ENCODE measurements at places on chromosomes 12 and 14.

GRCh38 chr14:104226421-104227383, 88.3 kb downstream of the KIF26A start:
- DNase-seq = no peak

DNA sequence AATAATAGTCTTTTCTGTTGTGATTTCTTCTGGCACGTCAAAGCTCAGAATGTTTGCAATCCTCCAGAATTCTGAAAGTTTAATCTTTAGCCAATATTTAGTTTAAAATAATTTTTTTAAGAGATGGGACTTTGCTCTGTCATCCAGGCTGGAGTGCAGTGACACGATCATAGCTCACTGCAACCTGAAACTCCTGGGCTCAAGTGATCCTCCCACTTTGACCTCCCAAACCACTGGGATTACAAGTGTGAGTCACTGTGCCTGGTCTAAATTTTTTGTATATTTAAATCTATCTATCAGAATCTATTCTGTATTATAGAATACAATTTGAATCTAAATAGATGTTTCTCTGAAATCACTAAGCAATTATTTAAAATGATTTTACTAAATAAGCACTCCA, 572.7 kb downstream of the VRK1 start:
- no peak for DNase-seq

GRCh38 chr12:31959701-31960391, 631 bp downstream of the RESF1 start:
- DNase-seq = peak; percentile 78

- DNase-seq = peak; percentile 10
Measured at GRCh38 chr12:117854339-117855012, 114.3 kb downstream of the KSR2 start.

GRCh38 chr14:100120522-100121269, 38.7 kb downstream of the DEGS2 start:
- DNase-seq = no peak

- DNase-seq = peak; percentile 75
Measured at GRCh38 chr12:96061864-96062453, 26.6 kb upstream of the LTA4H start.

- no peak for DNase-seq
Measured at GRCh38 chr12:94178882-94179281, 30.5 kb downstream of the PLXNC1 start.

- DNase-seq = no peak
Measured at GRCh38 chr12:131092901-131093603, 139.3 kb downstream of the ADGRD1 start.

GRCh38 chr14:98633380-98633779, 638.6 kb downstream of the BCL11B start:
- DNase-seq = no peak

DNA sequence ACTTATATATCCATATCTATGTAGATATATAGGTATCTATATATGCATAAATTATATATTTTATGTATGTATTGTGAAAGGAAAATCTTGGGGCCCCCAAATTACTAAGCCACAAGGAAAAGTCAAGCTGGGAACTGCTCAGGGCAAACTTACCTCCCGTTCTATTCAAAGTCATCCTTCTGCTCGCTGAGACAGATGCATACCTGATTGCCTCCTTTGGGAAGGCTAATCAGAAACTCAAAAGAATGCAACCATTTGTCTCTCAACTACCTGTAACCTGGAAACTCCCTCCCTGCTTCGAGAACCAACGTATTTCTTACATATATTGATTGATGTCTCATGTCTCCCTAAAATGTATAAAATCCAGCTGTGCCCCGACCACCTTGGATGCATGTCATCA, 58.8 kb upstream of the C14orf132 start:
- DNase-seq = no peak

DNA sequence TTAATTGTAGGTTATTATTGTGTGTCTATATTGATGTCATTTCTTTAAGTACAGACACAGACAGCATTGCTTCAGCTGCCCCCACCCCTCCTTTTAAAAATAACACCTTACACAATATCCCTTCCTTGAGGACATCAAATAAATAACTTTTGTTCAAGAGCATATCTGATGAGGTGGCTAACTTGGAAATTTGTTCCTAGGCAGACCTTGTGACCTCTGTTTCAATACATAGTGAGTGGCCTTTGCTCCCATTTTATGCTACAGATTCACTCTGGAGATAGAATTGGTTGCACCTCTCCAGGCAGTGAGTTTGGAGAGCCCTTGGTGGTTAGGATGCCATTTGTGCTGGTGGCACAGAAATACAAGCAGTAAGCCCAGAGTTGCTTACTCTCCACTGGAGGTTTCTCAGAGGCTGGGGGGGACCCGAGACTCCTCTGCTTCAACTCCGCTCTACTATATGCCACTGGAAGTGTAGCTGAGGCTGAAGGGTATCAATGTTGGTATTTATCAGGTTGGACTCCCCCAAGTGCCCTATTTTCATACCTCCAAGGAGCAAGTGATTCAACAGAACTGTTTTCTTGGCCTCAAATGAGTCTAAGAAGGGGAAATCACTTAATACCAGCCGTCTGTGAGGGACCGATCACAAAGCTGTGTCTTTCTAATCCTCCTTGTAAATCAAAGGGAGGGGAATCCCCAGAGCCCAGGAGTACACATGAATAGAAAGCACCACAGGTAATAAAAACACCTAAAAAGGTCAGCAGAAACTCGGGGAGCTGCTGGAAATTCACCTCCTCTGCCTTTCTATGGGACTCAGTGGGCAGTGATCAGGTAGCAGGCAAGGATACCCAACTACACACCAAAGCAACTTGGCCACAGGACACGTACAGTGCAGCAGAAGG, 463.1 kb downstream of the RAD51B start:
- DNase-seq = peak; percentile 81

GRCh38 chr12:72978999-72979398, 706.8 kb downstream of the TRHDE start:
- no peak for DNase-seq

DNA sequence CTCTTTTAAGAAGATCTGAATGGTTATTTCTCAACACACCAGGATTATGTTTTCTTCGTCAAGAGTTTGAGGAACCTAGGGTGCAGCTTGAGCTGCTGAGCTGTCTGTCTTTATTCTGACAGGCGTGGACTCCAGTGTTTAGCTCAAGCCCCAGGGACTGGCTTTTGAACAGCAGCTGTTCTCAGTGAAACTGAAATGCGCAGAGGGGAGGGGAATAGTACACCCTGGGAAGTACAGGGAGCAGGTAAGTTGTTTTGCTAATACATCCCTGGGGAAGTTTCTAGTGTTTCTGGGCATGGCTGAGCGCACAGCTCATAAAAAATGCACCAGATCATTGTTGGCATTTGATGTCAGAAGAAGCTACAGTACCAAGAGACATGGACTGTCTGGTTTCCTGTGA, 659.8 kb downstream of the DIO2 start:
- DNase-seq = no peak

DNA sequence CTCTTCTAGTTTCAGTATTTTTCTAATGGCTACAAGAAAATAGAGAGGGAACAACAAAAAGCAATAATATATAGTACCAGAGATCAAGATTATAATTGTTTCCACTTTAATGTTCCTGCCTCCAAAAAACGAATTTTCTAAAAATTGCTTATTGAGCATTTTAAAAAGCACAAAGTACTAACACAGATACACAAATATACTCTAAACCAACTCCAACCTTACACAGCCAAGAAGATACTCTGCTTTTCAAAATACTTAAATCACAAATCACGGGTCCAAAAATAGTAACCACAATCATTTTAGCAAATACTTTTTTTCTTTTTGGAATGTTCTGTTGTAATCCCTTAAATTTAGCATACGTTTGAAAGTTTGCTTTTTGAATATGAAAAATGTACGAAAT, 2.0 kb downstream of the YAF2 start:
- no peak for DNase-seq

GRCh38 chr12:107275530-107275929, 182.2 kb upstream of the CRY1 start:
- DNase-seq = no peak

DNA sequence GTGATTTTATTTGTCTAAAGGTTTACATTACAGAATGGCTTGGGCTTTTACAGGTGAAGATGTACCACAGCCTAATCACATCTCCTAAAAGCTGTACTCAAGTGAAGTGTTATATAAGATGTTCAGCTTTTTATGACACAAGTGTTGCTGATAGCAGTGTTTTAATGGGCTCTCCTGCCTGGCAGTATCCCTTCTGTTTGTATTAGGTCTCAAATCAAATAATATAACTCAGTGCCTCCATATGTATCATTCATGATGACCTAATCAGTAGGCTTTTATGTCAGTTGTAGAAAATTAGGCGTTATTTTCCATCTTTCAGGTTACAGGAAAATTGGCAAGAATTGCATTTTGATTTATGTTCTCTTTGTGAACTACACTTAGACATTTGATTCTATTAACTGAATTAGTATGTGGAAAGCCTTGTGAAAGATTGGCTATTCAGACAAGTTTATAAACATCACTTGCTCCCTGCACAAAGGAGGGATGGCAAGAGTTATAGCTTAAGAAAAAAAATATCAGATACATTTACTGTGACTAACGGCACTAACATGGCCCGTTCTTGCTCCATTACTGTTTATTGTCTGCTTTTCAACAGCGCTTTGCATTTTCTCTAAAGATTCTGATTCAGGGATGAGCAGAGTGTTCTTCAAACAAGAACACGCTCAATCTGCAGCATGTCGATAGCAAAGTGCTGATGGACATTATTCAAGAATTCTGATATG, 143.7 kb upstream of the DIO2 start:
- no peak for DNase-seq

- DNase-seq = no peak
Measured at GRCh38 chr12:114384739-114385138, 21.2 kb downstream of the TBX5 start.

GRCh38 chr14:59275668-59276067, 87.2 kb downstream of the DAAM1 start:
- DNase-seq = no peak

- no peak for DNase-seq
Measured at GRCh38 chr12:27619308-27619707, 76.9 kb upstream of the REP15 start.

GRCh38 chr14:21978999-21979314, 305.3 kb upstream of the OR4E1 start:
- DNase-seq = no peak

DNA sequence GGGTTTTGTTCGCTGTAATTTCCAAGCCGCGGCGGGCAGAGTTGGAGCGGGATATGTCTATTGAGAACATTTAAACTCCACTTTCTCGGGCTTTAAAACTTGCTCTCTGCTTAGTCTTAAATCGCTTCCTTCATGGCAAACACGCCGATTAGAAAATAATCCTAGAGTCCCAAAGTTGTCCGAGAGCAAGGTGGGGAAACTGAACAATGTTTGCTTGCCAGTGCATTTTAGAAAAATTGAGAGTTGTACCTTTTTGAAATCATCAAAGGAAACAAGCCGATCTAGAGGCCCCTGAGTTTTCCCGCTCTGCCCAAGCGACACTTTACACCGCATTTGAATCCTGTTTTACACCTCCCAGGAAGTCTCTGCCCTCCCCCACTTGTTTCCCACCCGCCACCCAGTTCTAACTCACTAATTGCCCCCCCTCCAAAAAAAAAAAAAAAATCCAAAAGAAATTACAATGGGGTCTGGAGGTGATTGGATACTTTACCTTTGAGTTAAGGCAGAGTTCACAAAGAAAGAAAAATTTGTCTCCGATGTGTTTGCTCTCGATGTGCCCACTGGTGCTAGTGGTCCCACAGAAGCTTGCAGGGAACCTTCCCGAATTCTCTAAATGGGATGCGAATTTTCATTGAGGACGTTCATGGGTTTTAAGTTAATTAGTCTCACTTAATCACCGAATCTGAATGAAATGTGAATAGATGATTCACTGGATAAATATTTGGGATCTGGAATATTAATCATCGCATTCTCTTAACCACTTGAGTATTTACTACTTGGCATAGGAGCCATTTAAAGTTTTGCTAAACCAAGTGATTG, 2.3 kb downstream of the HMGA2 start:
- no peak for DNase-seq

DNA sequence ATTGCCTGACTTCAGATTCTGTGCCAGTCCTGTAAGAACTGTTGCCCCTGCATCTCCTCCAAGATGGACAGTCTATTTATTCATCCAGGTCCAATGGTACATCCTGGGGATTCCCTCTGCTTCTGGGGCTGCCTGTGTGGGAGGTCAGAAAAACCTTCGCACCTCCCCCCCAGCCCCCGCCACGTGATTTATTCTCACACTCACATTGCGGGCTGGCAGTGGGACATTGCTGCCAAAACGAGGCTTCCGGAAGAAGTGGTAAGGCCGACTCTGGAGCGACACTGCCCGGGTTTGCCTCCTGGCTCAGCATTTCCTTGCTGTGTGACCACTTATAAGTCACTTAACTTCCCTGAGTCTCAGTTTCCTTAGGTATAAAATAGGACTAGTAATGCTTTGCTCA, 5.9 kb upstream of the RTL1 start:
- DNase-seq = no peak

GRCh38 chr14:53542732-53543131, 389.6 kb upstream of the DDHD1 start:
- no peak for DNase-seq

DNA sequence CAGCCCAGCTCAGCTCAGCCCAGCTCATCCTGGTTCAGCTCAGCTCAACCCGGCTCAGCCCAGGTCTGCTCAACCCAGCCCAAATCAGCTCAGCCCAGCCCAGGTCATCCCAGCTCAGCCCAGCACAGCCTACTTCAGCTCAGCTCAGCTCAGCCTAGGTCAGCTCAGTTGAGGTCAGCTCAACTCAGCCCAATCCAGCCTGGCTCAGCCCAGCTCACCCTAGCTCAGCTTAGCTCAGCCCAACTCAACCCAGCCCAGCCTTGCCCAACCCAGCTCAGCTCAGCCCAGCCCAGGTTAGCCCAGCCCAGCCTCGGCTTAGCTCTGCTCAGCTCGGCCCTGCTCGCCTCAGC, 332.3 kb downstream of the TMEM121 start:
- no peak for DNase-seq

DNA sequence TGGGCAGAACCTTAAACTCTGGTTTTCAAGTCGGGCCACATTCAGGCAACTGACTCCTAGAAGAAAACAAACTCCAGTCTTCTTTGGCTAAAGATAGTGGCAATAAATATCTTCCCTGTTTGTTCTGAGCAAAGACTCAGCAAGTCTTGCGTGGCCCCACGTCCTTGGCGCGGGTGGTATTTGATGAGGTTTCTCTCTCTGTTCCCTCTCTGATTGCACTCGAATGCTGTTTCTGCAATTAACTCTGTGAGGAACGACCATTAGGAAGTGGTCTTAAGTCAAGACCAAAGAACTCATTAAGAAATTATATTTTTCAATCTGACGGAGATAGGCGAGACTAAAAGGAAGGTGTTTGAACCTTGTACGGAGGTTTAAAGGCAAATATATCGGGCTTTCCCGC, 177.6 kb downstream of the TMEM132C start:
- DNase-seq = no peak

GRCh38 chr14:78488938-78489337, 318.8 kb downstream of the NRXN3 start:
- no peak for DNase-seq

DNA sequence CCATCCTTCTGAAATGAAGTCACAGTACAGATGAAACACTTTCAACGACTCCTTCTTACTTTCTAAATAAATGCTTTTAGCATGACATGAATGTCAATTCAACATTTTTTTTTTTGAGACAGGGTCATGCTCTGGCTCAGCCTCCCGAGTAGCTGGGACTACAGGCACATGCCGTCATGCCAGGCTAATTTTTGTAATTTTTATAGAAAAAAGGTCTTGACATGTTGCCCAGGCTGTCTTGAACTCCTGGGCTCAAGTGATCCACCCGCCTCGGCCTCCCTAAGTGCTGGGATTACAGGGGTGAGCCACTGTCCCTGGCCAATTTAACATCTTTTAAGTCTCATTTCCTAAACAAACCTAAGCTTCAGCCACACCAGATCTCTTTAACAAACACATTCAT, 16.4 kb downstream of the GALNT6 start:
- no peak for DNase-seq

GRCh38 chr12:122969676-122970075, 3.4 kb upstream of the ABCB9 start:
- DNase-seq = no peak
